ENCODE measurements at places on chromosomes 4 and X. TPM values are rescaled to one million over a fixed set of nuclear protein-coding genes. Genes with fewer than 3 reads are reported as not detected.

DNA sequence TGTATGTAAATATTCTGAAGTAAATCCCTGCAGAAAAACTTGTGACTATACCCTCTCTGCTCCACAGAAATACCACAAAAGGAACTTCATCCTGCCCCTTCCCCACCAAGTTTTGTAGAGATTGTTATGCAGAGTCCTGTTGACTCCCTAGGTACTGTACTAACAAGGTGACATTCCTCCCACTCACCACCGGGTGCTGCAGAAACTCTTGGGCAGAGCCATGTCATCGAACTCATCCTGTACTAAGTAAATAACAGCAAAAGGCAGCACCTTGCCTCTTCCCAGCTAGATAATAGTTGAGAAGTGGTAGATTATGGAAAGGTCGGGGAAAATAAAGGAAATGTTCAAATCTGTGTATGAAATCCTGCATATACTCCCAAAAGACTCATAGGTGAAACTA, 233.3 kb downstream of the STPG2 start:
- no peak for DNase-seq

DUX4 gene
- total RNA-seq: not detected

- no peak for DNase-seq
Observed at GRCh38 chr4:71784569-71785197, 804 bp upstream of the GC start.

GRCh38 chr4:82223715-82224114, 150.1 kb downstream of the HNRNPD start:
- DNase-seq: no peak

- no peak for DNase-seq
Observed at GRCh38 chrX:139850968-139851367, 81.9 kb downstream of the ATP11C start.

GRCh38 chrX:72048510-72049455, 82.9 kb downstream of the RTL5 start:
- peak; percentile 16 for DNase-seq

GRCh38 chr4:85929961-85930665, 429.7 kb downstream of the MAPK10 start:
- no peak for DNase-seq
